ENCODE measurements at places on chromosomes 12 and 14. TPM values are rescaled to one million over a fixed set of nuclear protein-coding genes. Genes with fewer than 3 reads are reported as not detected.

DNA sequence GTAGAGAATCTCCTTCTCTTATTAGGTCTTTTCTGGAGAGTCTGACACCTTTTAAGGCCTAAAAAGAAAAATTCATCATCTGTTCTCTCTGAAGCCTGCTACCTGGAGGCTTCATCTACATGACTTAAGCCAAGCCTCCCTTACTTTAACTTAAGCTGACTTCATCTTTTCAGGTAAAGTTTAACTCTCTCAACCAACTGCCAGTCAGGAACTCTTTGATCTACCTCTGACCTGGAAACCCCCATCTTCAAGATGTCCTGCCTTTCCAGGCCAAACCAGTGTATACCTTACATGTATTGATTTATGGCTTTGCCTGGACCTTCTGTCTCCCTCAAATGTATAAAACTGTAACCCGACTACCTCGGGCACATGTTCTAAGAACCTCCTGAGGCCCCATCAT lies 17.5 kb downstream of the GSTZ1 start:
- no peak for DNase-seq

DNA sequence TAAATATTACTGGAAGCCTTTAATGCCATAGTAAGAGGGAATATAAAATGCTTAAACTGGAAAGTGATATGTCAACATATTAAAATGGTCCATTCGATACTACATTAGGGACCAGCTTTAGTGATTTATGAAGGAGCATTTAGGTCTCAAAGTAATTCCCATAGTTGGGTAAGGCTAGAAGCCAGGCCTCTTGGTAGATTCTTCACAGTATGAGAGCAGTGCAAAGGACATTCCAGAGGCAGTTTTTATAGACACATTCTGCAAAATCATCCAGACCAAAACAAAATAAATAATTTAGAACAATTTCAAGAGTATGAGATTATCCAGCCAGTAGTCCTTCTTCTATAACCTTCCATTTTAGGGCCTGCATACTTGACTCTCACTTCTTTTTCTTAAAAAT lies 142.6 kb upstream of the PDZRN4 start:
- no peak for DNase-seq

Gene TMPO
- 201 TPM for polyA plus RNA-seq

DNA sequence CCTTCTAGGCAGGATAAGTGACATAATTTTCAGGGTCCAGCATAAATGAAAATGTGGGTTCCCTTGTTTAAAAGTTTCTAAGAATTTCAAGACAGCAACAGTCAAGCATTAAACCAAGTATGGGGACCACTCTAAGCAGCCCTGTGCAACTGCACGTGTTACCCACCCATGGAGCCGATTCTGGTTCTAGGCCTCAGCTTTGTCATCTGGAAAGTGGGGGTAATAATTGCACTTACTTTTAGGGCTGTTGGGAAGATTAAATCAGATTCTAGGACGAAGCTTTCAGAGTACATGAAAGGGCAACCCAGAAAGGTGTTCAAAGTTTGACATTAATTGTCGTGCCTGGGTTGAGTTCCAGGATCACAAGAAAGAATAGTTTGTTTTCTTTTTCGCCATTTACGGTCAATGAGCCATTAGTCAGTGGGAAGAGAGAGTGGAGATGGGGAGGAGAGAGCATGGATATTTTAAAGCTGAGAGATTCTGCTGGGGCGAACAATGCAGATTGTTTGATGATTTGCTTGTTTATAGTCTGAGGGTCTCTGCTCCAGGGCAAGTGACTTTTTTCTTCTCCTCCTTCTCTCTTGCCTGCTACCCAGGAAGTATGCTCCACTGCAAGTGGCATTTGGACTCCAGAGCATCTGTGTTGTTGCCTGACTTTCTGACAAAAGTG lies 10.7 kb upstream of the PPFIBP1 start:
- DNase-seq = no peak

Gene SERPINA5
- polyA plus RNA-seq = 15.3 TPM

GRCh38 chr12:2489275-2489674 lies 305.5 kb upstream of the FKBP4 start:
- no peak for DNase-seq

GRCh38 chr12:22286569-22286968 lies 47.9 kb downstream of the ST8SIA1 start:
- DNase-seq = no peak

- DNase-seq = no peak
These were observed 87.5 kb downstream of the CALM1 start for GRCh38 chr14:90484291-90484690.

DNA sequence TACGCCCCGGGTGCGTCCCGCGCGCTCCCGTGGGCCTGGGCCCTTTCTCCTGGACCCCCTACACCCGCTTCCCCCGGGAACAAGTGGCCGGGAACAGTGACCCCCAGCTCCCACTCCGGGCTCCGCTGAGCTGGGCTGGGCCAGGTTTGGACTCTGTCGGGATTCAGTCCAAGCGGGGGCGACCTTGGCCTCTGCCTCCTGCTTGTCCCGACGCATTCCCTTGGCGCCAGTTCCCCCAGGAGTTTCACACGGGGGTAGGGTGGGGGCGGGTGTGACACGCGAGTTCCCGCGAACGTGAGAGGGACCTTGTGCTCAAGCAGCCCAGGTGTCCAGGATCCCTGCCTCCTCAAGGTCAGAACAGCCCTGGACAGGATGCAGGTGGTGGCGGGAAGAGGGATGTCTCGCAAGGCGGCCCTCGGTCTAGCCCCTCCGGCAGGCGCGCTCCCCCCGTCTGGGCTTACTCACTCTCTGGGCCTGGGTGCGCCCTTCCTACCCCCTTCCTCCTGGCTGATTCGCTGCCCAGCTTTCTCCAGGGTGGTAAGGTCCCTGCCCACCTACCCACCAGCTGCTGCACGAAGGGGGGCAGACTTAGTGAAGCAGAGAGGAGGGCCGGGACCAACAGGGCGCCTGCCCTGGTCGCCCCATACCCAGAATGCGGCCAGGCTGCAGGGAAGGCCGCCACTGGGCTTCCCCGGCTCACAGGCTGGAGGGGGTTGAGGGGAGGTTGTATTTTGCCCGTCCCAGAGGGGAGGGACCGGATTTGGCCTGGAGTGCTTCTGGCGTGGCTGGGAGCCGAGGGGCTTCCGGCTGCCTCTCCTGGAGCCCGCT lies 862 bp downstream of the CRIP2 start:
- no peak for DNase-seq

Gene PRH2
- polyA plus RNA-seq = not detected

DNA sequence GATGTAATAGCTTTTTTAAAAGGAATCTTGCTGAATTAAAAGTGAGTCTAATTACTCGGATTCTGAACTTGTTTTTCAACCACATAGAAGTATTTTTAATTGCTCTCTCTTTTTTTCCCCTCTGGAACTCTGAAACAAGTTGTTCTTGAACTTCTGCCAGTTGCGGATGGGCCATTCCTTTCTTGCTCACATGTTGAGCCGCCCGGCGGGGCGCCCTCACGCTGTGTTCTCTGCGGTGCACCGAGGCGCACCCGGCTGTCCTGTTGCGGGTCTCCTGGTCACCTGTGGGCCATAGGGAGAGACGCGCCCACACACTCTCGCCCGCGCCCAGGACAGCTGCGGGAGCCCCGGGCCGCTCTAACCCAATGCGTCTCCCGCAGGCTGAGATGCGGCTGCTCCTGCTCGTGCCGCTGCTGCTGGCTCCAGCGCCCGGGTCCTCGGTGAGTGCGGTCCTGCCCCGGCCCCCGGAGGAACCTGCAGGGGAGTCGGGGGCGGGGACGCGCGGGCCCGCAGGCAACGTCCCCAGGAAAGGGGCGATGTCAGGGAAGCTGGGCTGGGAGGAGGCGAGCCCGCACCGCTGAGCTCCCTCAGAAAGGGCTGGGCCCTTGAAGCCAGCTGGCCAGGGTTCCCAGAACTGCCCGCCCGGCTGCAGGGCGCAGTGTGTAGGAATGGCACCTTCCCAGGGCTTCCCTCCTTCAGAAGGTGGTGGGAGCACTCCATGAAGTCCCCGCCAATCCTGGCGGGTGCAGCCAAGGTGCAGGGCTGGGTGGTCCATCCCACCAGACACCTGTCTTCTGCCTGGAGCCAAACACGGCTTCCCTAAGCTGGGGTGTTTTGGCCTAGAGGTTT lies 2.3 kb downstream of the PAPLN start:
- no peak for DNase-seq
